Neural crest cell (in vitro differentiated cells): ENCODE measurements at places on chromosomes 16 and 17. TPM values are rescaled to one million over a fixed set of nuclear protein-coding genes. Genes with fewer than 3 reads are reported as not detected.

Gene C17orf100
- total RNA-seq, result 3.2 and 3.7 TPM in 2 replicates

Gene SRRM2
- 779 and 803 TPM in 2 replicates for total RNA-seq

Gene BCL6B
- 0.41 and 0.42 TPM in 2 replicates for total RNA-seq

Gene G6PC1
- not detected in 2 replicates for total RNA-seq

Gene CFAP97D1
- total RNA-seq, result not detected in 2 replicates

Gene AOC3
- 0.91 and 1.1 TPM in 2 replicates for total RNA-seq

Gene GDPD3
- 6.7 and 7.7 TPM in 2 replicates for total RNA-seq

Gene NXPH3
- 0.79 and 1.1 TPM in 2 replicates for total RNA-seq

Gene NUPR1
- total RNA-seq, result not detected in 2 replicates

Gene BMERB1
- 43.6 and 45.1 TPM in 2 replicates for total RNA-seq

Gene PLLP
- 0.79 and 0.84 TPM in 2 replicates for total RNA-seq

Gene TMEM94
- total RNA-seq, result 117 and 131 TPM in 2 replicates

Gene SMIM36
- not detected in 2 replicates for total RNA-seq

Gene FAM171A2
- total RNA-seq, result 50.6 and 51.9 TPM in 2 replicates

Gene PPY
- total RNA-seq, result not detected in 2 replicates

Gene ITGB4
- 0.64 and 1.4 TPM in 2 replicates for total RNA-seq
